ENCODE measurements at places on chromosomes 5 and 9.

- no peak for DNase-seq
Observed at GRCh38 chr5:50653946-50654345, 12.5 kb upstream of the PARP8 start.

DNA sequence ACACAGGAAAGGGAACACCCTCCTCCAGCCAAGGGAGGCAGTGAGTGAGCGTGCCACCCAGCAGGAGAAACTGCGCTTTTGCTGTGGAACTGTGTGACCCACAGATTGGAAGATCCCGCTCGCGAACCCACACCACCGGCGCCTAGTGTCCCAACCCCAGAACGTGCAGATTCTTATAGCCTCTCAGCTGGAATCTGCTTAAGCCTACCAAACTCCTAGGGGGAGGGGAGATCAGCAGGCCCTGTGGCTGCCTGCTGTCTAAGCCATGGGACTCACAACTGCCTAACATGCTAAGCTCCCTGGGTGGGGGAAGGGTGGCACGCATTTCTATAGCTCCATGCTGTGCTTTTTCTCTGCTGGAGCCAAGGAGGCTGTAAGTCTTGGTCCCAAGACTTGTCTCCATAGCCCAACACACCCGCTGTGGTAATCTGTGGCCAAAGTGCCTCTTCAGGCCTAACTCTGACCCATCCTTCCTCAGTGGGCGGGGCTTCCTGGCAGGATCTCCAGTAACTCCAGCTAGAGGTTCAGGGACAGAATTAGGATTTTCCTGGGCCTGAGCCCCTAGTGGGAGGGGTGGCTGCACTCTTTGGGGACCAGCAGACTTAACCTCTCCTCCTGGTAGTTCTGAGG is 485.0 kb downstream of the TAF11L14 start:
- no peak for DNase-seq

- DNase-seq: no peak
Observed at GRCh38 chr5:137822158-137822764, 45.4 kb upstream of the MYOT start.

DNA sequence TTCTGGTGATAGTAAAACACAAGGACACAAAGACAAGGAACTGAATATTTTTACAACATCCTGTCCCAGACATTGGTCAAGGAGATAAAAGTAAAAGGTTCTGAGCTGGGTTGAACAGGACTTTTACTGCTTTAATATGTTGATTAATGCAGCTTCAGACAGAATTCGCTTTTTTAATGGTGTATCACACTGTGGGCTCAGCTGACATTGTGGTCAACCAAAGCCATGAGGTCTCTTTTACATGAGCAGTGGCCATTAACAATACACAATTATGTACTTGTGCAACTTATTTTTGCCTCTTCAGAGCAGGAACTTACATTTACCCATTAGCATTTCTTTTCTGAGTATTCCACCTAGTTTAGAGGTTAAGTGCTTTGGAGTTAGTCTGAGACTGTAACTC is 22.8 kb upstream of the ERBIN start:
- no peak for DNase-seq

- DNase-seq: no peak
Observed at GRCh38 chr9:75992482-75993206, 102.2 kb downstream of the PCSK5 start.

- DNase-seq: no peak
Observed at GRCh38 chr5:134708301-134708700, 30.0 kb upstream of the CAMLG start.

DNA sequence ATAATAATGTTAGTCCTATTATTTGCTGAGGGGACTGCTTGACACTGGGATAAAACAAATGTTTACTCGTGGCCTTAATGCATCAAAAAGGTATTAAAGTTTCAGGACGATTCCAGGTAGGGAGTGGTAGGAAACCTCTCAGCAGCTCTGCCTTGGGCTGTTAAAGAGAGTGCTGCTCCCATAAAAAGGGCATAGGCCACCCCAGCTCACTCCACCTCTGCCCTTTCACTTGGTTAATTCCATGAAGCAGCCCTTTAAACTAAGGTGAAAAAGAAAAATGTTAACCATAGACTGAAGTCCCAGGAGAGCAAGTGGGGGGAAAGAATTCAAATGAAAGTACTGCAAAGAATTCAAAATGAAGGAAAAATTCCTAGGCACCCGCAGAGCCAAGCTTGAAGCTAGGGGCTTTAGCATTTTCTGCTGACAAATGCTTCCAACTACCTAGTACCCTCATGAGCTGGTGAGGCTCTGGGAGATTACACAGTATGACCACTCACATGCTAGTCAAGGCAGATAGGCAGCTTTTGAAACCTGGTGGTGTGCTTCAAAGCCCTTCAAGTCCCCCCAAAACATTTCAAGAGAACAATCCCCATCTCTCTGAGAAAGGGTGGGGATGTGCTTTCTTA is 8.5 kb downstream of the KLF9 start:
- DNase-seq: no peak

DNA sequence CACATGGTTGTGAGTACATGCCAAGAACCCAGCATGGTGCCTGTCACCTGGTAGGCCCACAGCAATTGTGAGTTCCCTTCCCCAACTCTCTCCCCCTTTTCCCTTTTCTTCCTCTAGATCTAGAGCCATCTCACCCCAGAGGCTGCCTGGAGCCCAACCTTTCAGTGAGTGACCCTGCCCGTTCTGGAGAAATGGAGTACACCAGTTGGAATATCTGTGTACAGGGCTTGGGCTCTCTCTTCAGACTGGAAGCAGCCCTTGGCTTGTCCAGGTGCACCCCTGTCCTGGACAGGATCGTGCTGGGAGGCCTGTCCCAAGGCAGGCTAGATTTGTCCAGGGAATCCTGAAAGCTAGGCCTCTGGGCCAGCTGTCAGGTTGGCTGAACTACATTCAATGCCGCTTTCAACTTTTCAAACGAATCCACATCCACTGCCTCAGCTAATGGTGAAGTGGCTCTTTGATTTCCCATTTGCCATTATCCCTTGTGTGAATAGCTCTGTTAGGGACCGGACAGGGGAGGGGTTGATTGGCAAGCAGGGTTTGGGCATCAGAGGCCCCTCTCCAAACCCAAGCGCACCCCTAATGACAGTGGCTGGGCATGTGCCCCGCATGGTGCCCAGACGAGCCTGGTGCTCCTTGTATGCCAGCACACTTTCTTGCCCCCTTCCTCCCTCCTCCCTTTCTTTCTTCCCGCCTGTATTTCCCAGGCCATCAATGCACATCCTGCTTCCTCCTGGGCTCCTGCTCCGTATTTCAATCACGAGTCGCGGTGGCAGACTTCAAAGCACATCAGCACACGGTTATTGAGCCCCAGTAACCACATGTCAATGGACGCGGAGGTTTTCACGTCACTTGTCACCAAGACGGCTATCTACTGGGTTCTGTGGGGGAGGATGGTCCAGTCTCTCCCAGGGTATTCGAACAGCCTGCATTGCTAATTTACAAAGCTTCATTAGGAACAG is 211.2 kb downstream of the DAB2IP start:
- DNase-seq: no peak

Data from CD4-positive, alpha-beta memory T cell (primary cell).